A549 treated with ZK216348 at 1 μM for 4 hours (cell line): ENCODE measurements at places on chromosomes 3 and 15. TPM values are rescaled to one million over a fixed set of nuclear protein-coding genes. Genes with fewer than 3 reads are reported as not detected.

The FAM131A gene
- total RNA-seq = 6.8 to 11.7 TPM (median 9.9 TPM) in 5 replicates

The SEMA3F gene
- 8.6 to 16.4 TPM (median 14.0 TPM) in 5 replicates for total RNA-seq

The LPP gene
- 5.2 to 13.4 TPM (median 8.7 TPM) in 5 replicates for total RNA-seq

The ARHGAP31 gene
- total RNA-seq = 0.81 to 1.7 TPM (median 1.2 TPM) in 5 replicates

The MEGF11 gene
- total RNA-seq = 0.18 to 0.86 TPM (median 0.44 TPM) in 5 replicates

The FAM174B gene
- 4.8 to 8.2 TPM (median 7.0 TPM) in 5 replicates for total RNA-seq

The ARGFX gene
- total RNA-seq = not detected in 5 replicates
